T-helper 17 cell (primary cell): ENCODE measurements at places on chromosomes 2 and 18.

GRCh38 chr2:178455947-178456346 lies 4.8 kb downstream of the PJVK start:
- no peak for DNase-seq

DNA sequence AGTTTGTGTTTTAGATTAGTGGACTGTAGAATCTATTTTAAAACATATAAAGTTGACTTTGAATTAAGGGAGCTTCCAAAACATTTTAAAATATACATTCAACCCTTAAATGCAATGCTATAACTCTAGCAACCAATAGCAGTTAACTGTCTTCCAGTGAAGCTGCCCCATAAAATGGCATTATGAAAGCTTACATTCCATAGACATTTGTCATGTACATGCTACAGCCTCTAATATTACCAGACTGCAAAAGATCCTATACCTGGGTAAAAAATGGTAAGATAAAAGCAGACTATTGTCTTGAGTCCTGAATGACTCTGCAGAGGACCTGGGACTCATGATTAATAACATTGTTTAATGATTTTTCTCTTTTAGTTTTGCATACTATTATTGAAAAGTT lies 489.4 kb downstream of the LRP1B start:
- DNase-seq: no peak

DNA sequence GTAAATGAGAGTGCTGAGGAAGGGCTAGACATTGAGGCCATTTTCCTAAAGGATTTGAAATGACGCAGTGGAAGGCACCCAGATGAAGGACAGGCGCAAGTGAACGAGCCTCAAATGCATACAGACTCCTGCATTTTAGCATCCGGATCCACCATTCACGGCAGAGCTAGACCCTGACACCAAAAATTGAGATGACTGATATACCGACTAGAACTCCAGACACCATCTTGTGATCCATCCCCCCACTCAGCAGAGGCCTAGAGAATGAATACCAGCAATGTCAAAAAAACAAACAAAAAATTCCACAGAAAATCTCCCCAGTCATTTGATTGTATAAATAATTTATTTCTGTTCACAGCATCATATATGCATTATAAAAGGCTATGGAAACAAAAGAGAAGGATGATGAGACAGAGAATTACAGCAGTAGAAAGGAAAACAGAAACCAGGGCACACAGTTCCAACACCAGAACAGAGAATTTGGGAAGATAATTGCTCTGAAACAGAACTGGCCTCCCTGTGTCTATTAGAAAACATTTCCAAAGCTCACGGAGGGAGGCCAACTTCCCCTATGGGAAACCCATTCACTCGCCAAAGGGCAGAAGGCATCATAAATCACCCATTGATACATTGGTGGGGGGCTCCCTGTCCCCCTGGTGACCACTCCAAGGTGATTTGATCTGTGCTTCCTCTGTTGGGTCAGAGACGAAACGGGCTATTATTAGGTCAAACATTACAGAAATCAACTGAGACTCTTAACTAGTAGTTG lies 4.0 kb downstream of the ARL4C start:
- DNase-seq: no peak

- no peak for DNase-seq
Measured at GRCh38 chr2:74198023-74198460, 373 bp upstream of the MTHFD2 start.

DNA sequence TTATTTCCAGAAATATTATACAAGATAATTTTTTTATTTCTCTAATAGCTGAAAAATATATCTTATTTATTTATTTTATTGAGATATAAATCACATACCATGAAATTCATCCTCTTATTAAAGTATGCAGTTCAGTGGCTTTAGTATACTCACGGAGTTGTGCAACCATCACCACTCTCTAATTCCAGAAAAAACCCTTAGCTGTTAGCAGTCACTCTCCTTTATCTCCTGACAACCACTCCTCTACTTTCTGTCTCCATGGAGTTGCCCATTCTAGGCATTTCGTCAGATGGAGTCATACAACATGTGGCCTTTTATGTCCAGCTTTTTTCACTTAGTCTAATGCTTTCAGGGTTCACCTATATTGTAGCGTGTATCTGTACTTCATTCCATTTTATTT lies 66.5 kb downstream of the TCF7L1 start:
- no peak for DNase-seq

- no peak for DNase-seq
Measured at GRCh38 chr2:196309691-196310090, 138.3 kb upstream of the STK17B start.

GRCh38 chr2:29367986-29368658 lies 252.9 kb downstream of the CLIP4 start:
- no peak for DNase-seq

DNA sequence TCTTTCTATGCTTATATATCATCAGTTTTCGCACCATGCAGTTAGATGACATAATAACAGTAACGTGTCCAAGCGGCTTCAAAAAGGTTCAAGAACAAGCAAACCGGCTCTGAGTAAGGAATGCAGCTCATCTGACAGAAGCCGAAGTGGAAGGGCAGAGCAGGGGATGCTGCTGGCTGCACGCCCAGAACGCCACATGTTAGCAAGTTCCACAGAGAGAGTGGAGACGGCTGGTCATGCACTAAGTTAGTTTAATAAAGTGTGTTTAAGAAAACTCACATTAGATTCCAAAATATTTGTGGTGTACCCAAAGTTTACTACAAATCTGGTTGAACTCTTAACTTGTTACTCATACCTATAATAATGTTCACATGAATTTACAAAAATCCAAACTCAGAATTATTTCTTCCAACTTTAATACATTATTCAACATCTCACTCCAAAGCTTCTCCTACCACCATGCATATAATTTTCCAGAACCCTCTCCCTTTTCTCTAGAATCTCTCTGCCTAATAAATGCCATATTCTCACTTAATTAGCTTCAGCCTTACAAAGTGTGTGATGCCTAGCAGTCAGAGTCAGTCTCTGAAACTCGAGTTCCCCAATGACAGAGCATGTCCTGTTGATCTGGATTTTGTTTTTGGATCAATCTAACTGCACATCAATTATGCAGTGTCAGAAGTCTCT lies 170.0 kb downstream of the DNAH7 start:
- DNase-seq: no peak

- DNase-seq: no peak
Measured at GRCh38 chr2:25215232-25215631, 46.9 kb upstream of the POMC start.

- no peak for DNase-seq
Measured at GRCh38 chr2:236998236-236998635, 87.5 kb upstream of the COPS8 start.

- no peak for DNase-seq
Measured at GRCh38 chr2:12253167-12253778, 463.5 kb upstream of the TRIB2 start.

DNA sequence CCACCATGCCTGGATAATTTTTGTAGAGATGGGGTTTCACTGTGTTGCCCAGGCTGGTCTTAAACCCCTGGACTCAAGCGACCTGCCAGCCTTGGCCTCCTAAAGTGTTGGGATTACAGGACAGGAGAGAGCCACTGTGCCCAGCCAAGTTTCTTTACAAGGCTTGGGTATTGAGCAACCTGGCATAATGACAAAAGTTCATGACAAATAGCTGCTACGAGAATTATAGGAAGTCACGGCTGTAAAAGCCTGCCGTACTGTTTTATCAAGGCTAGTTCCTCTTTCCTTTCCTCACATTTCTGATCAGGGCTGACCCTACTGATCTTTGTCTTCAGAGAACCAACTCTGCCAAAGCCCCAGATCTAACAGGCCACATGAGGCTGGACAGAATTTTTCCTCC lies 490.4 kb upstream of the SPRED2 start:
- no peak for DNase-seq

- no peak for DNase-seq
Measured at GRCh38 chr18:10757946-10758345, 232.1 kb downstream of the NAPG start.

DNA sequence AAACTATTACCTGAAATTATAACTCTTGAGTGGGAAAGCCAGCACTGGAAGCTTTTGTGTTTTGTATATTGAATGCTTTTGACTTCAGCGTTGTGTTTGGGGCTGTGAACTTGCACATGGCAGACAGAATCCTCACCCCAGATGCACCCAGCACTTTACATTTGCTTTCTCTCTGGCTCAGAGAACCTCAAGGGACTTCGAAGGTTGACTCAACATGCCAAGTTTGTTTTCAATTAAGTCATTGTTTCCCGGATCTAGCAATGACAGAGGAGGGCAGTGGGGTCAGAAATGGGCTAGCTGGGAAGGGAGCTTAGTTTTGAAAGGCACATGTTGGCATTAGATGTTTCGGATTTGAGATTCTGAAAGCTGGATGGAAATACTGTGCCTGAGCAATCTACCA lies 22.4 kb downstream of the TET3 start:
- no peak for DNase-seq

GRCh38 chr18:4831791-4832375 lies 365.2 kb downstream of the AKAIN1 start:
- no peak for DNase-seq

GRCh38 chr2:216606551-216607276 lies 26.5 kb upstream of the IGFBP2 start:
- no peak for DNase-seq

- DNase-seq: no peak
Measured at GRCh38 chr2:143068509-143068908, 60.7 kb upstream of the ARHGAP15 start.

GRCh38 chr18:74190086-74190485 lies 41.8 kb downstream of the TIMM21 start:
- no peak for DNase-seq

GRCh38 chr18:74836296-74837139 lies 238.8 kb downstream of the ZNF407 start:
- no peak for DNase-seq

DNA sequence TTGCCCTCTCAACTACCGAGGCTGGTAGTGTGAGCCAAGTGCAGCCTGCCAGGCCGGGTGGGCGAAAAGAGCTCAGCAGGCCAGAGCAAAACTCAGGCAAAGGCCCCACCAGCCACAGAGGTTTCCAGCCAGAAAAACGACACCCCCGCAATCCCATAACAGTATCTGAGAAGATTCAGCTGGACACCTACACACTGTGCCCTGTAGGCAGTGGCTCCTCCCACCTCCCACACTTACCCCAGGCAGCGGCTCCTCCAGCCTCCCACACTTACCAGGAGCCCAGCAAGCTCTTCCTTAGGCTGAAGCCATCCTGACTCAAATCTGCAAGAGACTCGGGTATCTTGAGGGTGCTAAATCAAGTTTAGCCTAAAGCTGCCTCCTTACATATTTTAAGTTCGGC lies 15.6 kb upstream of the TMEM18 start:
- DNase-seq: no peak

- DNase-seq: peak; percentile 13
Measured at GRCh38 chr18:55588111-55588869, at the start of gene TCF4. TCF4 (minus strand) TSS chr18:55588192; CDS start chr18:55587116, 1,076 bp downstream.

GRCh38 chr2:191611614-191612013 lies 66.3 kb upstream of the NABP1 start:
- DNase-seq: no peak

DNA sequence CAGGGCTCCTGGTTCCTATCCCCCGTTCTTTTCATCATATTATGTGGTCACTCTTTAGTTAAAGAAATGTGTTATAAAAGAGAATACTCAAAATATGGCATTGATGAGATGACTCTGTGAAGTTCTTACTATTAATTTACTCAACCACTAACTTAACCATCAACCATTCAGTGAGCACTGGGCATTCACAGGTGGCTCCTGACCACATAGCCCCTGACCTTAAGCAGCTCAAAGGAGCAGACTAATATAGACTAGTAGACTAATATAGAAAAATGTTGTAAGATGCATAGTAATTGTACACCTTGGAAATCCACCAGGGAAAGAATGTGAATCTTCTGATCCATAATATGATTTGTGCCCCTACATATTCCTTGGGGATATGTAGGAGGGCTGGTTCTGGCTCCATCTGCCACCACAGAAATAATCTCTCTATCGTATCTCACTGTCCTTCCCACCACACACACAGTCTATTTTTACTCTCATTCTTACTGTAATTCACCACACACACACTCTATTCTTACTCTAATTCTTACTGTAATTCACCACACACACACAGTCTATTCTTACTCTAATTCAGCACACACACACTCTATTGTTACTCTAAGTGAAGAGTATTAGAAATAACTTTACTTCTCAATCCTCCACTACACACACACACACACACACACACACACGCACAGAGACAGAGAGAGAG lies 188.9 kb upstream of the ITGA4 start:
- no peak for DNase-seq

DNA sequence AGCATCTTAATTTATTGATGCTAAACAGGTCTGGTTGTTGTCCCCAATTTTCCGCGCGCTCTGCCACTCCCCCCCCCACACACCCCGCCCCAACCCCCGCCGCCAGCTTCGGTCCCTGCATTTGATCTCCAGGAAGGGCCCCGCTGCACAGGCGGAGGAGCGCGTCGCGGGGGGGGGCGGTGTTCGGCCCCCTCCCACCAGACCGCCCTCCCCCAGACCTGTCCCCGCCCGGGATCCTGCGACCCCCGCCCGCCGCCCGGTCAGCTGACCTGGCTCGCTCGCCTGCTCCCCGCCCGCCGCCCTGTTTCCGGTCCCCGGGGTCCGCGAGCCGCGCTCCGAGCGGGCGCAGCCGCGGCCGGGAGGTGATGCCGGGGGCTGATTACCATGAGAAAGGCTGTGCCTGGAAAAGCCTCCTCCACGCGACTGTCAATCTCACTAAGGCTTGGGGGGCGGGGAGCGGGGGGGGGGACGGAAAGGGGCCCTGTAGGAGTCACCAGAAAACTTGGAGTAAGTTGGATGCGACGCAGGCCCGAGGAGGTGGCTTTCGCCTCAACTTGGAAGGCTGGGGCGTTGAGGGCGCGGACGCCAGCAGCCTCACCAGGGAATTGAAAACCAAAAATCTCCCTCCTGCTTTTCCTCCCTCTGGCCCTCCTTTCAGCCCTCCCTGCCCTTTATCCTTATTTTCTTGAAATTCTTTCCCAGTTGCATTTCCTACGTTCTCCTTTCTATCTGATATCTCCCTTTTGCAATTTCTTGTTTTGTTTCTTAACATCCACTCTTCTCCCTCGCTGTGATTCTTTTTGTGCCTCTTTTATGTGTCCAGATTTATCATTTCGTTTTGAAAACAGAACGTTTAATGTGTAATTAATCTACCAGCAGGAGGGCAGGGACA lies 4.4 kb upstream of the ZEB2 start:
- DNase-seq: no peak

- no peak for DNase-seq
Measured at GRCh38 chr2:38598991-38599295, 3.8 kb downstream of the HNRNPLL start.

GRCh38 chr2:64454386-64455332 lies 697 bp downstream of the LGALSL start:
- peak; percentile 14 for DNase-seq

DNA sequence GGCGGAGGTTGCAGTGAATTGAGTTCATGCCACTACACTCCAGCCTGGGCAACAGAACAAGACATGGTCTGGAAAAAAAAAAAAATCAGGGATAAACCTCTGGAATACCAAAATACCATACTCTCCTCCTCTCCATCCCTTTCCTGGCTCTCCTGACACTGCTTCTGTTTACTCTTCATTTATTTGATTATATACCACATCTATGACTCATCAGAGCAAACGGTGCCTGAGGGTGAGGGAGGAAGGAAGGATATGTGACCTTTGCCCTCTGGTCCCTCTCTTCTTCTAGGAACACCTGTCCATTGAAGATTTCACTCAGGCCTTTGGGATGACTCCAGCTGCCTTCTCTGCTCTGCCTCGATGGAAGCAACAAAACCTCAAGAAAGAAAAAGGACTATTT lies 30.0 kb downstream of the VIL1 start:
- DNase-seq: no peak
